ENCODE measurements at places on chromosomes 1 and 21.
A peak's percentile ranks its signal among the peaks of the same experiment; 100 is the strongest.

DNA sequence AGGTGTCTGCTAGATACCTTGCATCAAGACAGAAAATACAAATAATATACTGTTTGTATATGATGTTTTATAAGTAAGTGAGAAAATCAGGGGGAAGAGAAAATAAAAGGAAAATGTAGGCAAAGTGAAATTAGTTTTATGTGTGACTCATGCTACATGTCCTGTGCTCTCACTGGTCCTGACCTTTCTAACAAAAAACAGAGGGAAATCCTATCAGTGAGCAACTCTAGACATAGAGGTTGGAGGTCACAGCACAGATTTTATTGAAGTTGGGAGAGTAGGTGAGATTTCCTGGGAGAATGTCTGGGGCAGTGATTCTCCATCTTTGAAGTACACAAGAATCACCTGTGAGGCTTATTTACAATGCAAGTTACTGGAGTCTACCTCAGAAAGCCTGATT lies 9.5 kb downstream of the SCCPDH start:
- DNase-seq, result peak; percentile 38

- no peak for DNase-seq
These were observed 26.2 kb upstream of the PADI4 start for GRCh38 chr1:17281775-17282181.

DNA sequence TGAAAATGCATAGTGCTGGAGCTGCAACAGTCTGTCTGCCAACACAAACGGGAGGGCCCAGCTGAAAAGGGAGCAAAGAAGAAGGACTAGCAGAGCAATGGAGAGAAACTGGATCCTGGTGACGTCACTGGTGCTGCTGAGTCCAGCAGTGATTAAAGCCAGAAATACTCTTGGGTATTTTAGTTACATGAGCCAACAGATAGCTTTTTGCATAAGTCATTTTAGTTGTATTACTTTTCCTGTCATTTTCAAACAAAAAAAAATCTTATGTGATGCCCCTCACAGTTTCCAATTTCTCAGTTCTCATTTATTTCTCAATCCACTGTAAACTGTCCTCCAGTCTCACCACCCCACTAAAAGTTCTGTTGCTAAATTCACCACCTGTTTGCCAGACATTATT lies 38.7 kb upstream of the NEK7 start:
- no peak for DNase-seq

GRCh38 chr1:246651012-246651695 lies 73.1 kb upstream of the SCCPDH start:
- peak; percentile 18 for DNase-seq

- no peak for DNase-seq
These were observed 91.5 kb upstream of the IPO9 start for GRCh38 chr1:201737352-201738060.

DNA sequence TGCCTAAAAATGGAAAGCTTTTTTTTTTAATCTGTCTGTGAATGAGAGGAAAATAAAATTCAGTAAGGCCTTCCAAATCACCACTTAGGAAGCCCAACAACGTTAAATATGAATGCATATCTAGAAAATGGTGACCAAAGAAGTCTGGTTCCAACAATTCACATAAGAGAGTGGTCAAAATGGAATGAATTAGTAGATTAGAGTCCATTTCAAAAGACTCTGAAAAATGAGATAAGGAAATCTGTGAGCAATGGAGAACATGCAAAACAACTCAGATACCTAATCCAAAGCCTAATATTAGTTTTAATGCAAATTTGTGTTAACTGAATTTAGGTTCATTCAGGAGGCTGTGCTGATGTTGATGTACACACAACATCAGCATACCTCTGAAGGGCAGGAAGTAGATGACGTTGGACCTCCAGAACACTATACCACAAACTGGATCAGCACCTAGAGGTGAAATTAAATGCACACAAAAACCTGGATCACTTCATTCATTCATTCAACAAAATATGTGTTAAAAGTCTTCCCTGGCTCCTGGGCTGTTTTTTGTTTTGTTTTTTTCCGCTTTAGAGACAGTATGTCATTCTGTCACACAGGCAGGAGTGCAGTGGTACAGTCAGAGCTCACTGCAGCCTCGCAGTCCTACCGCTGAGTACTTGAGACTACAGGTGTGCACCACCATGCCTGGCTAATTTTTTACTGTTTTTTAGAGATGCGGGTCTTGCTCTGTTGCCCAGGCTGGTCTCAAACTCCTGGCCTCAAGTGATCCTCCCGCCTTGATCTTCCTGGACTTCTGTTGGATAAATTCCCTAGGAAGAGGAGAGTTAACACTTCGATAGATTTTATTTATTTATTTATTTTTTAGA lies 4.9 kb upstream of the BRWD1 start:
- DNase-seq, result no peak

GRCh38 chr1:50502147-50502546 lies 78.9 kb upstream of the DMRTA2 start:
- DNase-seq, result no peak

GRCh38 chr1:218811497-218811896 lies 362.2 kb upstream of the LYPLAL1 start:
- no peak for DNase-seq

DNA sequence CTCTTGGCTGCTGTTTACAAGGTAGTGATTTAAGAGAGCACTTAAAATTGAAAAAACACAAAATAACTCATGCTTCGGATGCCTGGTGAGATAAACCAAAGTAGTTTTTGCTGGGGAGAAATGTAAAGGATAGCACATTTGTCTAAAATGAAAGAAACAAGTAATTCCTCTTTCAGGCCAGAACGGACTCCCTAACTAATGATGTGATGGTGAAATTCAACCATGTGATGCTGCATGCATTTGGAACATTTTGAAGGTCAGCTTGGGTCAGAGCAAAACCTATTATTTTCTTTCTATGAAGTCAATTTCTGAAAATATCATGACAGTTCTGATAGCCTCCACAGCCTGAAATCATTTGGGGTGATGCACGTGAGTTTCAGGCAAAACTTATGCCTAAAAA lies 27.6 kb downstream of the NMNAT2 start:
- DNase-seq, result no peak

GRCh38 chr1:40988280-40988679 lies 8.8 kb downstream of the CTPS1 start:
- no peak for DNase-seq

- DNase-seq, result peak; percentile 42
These were observed 8.7 kb upstream of the COL6A1 start for GRCh38 chr21:45972716-45973474.

DNA sequence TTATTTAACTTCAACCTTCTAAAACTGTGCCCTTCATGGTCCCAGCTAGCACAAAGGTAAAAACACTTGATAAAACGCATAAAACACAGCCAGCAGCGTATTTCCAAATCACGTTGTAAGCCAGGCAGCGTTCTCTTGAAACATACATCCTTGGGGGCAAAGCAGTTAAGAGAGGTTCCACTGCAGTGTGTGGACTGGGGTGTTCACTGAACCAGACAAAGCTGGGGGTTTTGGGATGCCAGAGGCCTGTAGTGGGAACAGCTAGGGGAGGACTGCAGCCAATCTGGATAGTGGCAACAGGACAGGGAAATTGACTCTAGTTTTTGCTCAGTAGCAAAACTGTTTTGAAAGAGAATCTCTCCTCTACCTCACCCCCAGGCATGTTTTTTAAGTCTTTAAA lies 21.5 kb upstream of the ATP5PO start:
- no peak for DNase-seq
